Upper lobe of right lung (tissue), 1 donor: ENCODE measurements at places on chromosomes 5 and 9.

GRCh38 chr9:25177858-25178257, 500.4 kb downstream of the TUSC1 start:
- H3K27ac ChIP-seq: no peak overlapping the region
- no peak for DNase-seq

GRCh38 chr9:90240541-90240940, 402.1 kb downstream of the DIRAS2 start:
- no peaks in the 10 kb centered on the region for H3K36me3 ChIP-seq
- no peaks in the 10 kb centered on the region for H3K27me3 ChIP-seq
- no peak overlapping the region for H3K27ac ChIP-seq
- no peak for DNase-seq

DNA sequence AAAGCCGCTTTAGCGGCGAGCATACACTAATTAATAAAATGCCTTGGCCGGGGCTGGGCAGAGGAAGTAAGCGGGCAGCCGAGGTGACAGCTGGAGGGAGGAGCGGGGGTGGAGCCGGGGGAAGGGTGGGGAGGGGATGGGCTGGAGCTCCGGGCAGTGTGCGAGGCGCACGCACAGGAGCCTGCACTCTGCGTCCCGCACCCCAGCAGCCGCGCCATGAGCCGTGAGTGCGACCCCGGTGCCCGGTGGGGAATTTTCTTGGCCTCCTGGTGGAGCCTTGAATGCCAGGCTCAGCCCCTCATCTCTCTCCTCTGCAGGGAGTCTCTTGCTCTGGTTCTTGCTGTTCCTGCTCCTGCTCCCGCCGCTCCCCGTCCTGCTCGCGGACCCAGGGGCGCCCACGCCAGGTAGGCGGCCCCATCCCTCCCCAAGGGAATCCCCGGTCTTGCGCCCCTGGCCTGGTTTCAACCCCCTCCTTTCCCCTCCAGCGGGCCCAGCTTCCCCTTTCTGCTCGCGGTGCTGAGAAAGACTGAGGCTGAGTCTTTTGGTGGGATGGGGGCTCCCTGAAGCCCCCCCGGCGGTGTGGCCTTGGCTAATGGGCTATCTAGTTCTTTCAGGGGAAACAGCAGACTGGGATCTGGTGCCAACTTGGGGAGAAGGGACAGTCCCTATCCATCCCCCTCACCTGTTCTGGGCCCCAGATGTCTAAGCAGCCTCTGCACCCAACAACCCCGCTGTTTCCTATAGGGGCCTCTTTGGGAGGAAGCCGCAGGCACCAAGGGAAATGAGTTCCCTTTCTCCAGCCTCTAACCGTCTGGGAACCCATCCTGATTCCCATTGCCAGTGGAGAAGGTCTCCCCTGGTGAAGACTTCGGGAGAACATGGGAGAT, at the start of gene PTGS1:
Gene PTGS1 (plus strand): TSS at position 156 of the 887 bp plus-strand sequence. CDS start 61 bp downstream, at position 217.
- no peaks in the 10 kb centered on the region for H3K36me3 ChIP-seq
- DNase-seq: peak; percentile 80
- peak within 1 kb of the TSS; percentile 52 for H3K4me3 ChIP-seq
- peak within 1 kb of the TSS; percentile 18 for H3K27ac ChIP-seq
- peaks cover 4% of the 10 kb centered on the region for H3K27me3 ChIP-seq
- peaks cover 12% of the 10 kb centered on the region for H3K4me1 ChIP-seq

- H3K36me3 ChIP-seq: no peaks in the 10 kb centered on the region
- H3K4me1 ChIP-seq: peaks cover 7% of the 10 kb centered on the region
- H3K4me3 ChIP-seq: no peak overlapping the region
- H3K27ac ChIP-seq: peak overlapping the region; percentile 14
- no peak for DNase-seq
- peaks cover 4% of the 10 kb centered on the region for H3K27me3 ChIP-seq
These were observed 118.1 kb upstream of the ERCC6L2 start for GRCh38 chr9:95757439-95757838.

DNA sequence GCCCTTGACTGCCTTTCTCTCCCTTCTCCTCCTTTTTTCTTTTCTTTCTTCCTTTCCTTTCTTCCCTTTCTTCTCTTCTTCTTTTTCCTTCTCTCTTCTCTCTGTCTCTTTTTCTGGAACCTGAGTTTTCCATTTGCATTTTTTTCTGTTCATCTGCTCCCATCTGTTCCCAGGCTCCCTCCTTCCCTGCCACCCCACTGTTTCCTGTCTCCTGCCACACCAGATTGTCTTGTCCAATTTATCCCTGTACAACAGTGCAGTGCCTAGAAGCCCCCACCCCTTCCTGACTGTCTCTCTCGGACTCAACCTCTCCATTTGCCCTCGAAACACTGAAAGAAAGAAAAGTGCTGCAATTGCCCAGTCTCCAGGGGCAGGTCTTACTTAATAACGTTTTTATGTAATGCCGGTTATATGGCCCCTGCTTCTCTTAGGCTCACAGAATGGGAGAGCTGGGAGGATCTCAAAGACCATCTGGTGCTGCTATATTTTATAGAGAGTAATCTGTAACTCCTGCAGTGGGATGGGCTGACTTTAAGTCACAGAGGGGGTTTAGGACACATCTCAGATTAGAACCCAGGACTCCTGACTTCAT, 101.4 kb downstream of the RALGPS1 start:
- no peak overlapping the region for H3K4me3 ChIP-seq
- H3K4me1 ChIP-seq: no peaks in the 10 kb centered on the region
- no peak for DNase-seq
- H3K27me3 ChIP-seq: no peaks in the 10 kb centered on the region
- H3K27ac ChIP-seq: no peak overlapping the region
- no peaks in the 10 kb centered on the region for H3K36me3 ChIP-seq

DNA sequence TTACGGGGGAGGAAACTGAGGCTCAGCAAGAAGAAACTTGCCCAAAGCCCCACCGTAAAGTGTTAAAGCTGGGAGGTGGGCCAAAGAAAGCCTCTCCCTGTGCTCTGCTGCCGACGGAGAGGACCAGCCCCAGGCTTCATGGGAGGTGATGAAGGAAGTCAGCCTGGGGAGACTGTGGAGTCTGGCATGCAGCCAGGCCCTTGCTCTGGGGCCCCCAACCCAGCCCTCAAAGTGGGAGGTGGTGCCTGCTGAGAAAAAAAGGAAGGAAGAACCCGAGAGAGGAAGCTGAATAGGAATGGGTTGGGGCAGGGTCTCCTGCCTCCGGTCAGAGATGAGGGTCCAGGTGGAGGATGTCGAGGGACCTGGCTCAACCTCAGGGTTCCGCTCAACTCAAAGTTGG, 3.8 kb downstream of the RNF44 start:
- H3K27ac ChIP-seq: peak overlapping the region; percentile 98
- H3K4me3 ChIP-seq: peak overlapping the region; percentile 98
- H3K27me3 ChIP-seq: no peaks in the 10 kb centered on the region
- DNase-seq: no peak
- peaks cover 34% of the 10 kb centered on the region for H3K36me3 ChIP-seq

GRCh38 chr5:9337928-9338595, 207.8 kb downstream of the SEMA5A start:
- H3K36me3 ChIP-seq: no peaks in the 10 kb centered on the region
- H3K4me3 ChIP-seq: no peak overlapping the region
- H3K27me3 ChIP-seq: no peaks in the 10 kb centered on the region
- H3K27ac ChIP-seq: no peak overlapping the region

DNA sequence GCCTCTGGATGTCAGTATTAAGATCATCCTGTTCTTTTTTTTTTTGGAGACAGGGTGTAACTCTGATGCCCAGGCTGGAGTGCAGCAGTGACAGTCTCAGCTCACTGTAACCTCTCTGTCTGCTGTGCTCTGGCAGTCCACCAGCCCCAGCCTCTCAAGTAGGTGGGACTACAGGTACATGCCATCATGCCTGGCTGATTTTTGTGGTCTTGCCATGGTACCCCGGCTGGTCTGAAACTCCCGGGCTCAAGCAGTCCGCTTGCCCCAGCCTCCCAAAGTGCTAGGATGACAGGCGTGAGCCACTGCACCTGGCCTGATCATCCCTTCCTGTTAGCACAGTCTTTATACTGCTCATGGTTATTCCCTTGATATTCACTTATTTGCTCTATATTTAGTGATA, 3.5 kb downstream of the KDM4C start:
- H3K4me3 ChIP-seq: no peak overlapping the region
- H3K4me1 ChIP-seq: peaks cover 8% of the 10 kb centered on the region
- no peaks in the 10 kb centered on the region for H3K36me3 ChIP-seq

DNA sequence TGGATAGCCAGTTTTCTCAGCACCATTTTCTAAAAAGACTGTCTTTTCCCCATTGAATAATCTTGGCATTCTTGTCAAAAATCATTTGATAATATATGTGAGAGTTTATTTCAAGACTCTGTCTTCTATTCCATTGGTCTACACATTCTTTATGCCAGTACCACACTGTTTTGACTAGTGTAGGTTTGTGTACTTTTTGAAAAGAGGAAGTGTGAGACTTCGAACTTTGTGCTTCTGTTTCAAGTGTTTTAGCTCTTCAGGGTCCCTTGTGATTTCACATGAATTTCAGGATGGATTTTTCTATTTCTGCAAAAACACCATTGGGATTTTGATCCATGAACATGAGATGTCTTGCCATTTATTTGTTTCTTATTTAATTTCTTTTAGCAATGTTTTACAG, 78.5 kb upstream of the ALDH1A1 start:
- no peak for DNase-seq
- H3K27me3 ChIP-seq: no peaks in the 10 kb centered on the region
- no peaks in the 10 kb centered on the region for H3K36me3 ChIP-seq
- H3K27ac ChIP-seq: no peak overlapping the region
- no peak overlapping the region for H3K4me3 ChIP-seq

GRCh38 chr9:80775530-80775929, 913.8 kb downstream of the TLE1 start:
- no peaks in the 10 kb centered on the region for H3K4me1 ChIP-seq
- DNase-seq: no peak
- no peak overlapping the region for H3K4me3 ChIP-seq
- no peaks in the 10 kb centered on the region for H3K36me3 ChIP-seq

DNA sequence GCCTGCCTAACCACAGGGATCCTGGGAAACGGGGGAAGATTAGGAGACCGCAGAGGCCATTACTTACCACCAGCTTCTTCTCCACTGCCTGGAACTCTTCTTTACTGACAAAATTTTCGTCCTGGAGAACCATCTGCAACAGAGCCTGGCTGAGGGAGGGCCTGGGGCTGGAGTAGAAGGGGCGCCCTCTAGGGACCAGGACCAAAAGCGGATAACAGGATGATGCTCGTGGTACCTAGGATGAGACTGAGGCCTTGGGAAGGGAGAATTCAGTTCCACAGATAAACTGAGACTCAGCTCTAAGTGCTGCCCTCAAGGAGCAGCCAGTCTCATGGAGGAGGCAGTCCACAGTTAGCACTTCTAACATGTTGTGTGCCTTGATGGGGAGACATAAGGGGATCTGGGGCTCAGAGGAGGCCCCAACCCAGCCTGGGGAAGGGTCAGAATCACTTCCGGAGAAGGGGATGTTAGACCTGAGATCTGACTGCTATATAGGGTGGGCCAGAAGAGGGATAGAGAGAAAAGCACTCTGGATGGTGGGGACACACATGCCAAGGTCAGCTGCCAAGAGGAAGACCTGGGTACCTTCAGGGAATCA, 1.2 kb downstream of the SPATA24 start:
- H3K27me3 ChIP-seq: no peaks in the 10 kb centered on the region
- no peak for DNase-seq
- peaks cover 6% of the 10 kb centered on the region for H3K4me1 ChIP-seq
- H3K4me3 ChIP-seq: no peak overlapping the region
- H3K27ac ChIP-seq: peak overlapping the region; percentile 89

DNA sequence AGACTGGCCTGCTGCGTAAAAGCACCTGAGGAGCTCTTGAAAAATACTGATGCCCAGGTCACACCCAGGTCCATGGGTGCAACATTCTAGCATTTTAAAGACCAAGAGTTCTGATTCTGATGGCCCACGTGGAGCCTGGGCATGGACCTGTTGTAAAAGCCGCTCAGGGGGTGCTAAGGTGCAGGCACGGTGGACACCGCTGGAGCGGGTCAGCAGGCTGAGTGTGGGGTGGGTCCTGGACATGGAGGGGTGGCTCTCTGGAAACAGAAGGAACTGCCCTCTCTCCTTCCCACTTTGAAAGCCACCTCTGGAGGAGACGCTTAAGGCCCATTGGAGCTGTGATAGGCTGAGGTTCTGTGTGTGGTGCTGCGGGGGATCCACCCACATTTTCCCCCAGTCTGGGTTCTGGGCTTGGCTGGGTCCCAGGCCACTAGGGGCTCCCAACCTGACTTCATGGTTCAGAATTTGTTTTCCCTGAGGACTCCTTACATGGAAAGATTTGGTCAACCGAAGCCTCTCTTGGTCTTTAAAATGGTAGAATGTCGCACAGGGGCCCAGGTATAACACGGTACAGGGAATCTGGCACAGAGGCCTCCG, 16.6 kb downstream of the GPRIN1 start:
- no peak overlapping the region for H3K27ac ChIP-seq
- H3K27me3 ChIP-seq: peaks cover 20% of the 10 kb centered on the region
- DNase-seq: no peak
- no peaks in the 10 kb centered on the region for H3K4me1 ChIP-seq
- no peak overlapping the region for H3K4me3 ChIP-seq

DNA sequence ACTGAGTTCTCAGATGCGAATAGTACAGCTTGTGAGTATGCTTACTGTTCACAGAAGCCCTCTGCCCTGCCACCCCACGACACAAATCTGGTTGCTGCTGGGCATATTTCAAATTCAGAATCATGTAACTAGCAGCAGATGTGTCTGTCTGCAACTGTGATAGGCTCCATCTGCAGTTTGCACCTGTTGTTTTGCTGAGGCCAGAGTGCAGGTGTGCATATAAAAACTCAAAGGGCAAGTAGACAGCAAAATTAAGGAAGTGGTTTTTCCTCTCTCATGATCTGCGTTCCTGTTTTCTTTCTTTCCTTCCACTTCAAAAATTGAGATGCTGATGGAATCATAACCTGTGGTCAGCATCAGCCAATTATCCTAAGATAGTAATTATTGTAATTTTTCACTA, 1000.5 kb downstream of the PTPRD start:
- no peaks in the 10 kb centered on the region for H3K36me3 ChIP-seq
- no peaks in the 10 kb centered on the region for H3K27me3 ChIP-seq
- no peaks in the 10 kb centered on the region for H3K4me1 ChIP-seq
- no peak overlapping the region for H3K27ac ChIP-seq
- DNase-seq: no peak

DNA sequence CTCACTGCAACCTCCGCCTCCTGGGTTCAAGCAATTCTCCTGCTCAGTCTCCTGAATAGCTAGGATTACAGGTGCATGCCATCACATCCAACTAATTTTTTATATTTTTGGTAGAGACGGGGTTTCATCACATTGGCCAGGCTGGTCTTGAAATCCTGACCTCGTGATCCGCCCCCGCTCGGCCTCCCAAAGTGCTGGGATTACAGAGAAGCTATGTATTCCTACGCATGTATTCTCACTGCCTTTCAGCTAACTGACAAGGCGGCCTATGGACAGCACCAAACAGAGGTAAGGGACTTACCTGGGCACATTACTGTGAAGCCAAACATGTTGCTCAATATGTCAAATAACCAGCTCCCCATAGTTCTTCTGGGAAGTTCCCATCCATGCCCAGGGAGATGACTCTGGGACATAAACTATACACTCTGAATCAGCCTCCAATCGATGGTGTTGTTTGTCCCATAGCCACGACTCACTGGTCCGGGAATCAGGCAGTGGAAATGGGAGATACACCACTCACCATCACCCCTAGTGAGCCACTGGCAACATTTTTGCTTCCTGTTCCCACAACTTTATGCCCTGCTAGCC, 114.6 kb downstream of the SYK start:
- DNase-seq: no peak
- H3K4me3 ChIP-seq: no peak overlapping the region
- H3K4me1 ChIP-seq: no peaks in the 10 kb centered on the region
- H3K27me3 ChIP-seq: no peaks in the 10 kb centered on the region
